ENCODE measurements at places on chromosomes 1 and 21.

GRCh38 chr21:25887166-25887565 is 152.4 kb downstream of the GABPA start:
- DNase-seq: no peak

GRCh38 chr1:64137412-64137803 is 66.0 kb upstream of the UBE2U start:
- no peak for DNase-seq

DNA sequence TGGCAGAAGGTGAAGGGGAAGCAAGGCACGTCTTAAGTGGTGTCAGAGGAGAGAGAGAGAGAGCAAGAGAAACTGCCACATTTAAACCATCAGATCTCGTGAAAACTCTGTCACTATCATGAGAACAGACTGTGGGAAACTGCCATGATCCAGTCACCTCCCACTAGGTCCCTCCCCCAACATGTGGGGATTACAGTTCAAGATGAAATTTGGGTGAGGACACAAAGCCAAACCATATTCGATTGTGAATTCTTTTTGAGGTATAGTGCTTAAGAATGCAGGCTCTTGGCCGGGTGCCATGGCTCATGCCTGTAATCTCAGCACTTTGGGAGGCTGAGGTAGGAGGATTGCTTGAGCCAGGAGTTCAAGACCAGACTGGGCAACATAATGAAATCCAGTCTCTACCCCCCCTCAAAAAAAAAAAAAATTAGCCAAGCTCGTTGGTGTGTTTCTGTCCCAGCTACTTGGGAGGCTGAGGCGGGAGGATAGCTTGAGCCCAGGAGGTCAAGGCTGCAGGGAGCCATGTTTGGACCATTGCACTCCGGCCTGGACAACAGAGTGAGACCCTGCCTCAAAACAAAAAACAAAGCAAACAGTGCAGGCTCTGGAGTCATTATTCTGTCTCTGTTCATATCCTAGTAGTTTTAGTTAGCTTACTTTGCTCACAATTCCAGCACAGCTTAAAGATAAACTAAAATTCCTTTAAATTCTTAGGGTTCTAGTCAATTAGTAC is 6.0 kb downstream of the ZCCHC17 start:
- no peak for DNase-seq

GRCh38 chr1:7457811-7458210 is 313.3 kb upstream of the VAMP3 start:
- no peak for DNase-seq

- no peak for DNase-seq
Observed at GRCh38 chr1:221706876-221707582, 34.9 kb downstream of the DUSP10 start.

GRCh38 chr1:62294261-62294660 is 25.0 kb downstream of the KANK4 start:
- DNase-seq: peak; percentile 34

GRCh38 chr1:200328379-200328778 is 81.5 kb downstream of the ZNF281 start:
- no peak for DNase-seq

DNA sequence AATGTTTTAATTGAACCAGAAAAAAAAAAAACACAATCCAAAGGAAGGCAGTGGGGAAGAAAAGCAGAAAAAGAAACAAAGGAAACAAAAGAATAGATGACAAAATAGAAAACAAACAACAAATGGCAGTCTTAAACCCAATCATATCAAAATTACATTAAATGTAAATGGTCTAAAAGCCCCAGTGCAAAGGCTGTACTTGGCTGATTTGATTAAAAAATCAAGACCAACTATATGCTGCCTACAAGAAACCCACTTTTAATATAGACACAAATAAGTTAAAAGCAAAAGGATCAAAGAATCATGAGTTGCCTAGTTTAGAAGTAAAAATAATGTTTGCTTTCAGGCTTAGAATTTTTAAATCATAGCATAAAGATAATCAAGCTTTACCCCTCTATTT is 19.8 kb upstream of the C1orf115 start:
- no peak for DNase-seq

- DNase-seq: no peak
Observed at GRCh38 chr1:242209063-242209462, 210.2 kb upstream of the MAP1LC3C start.

- DNase-seq: no peak
Observed at GRCh38 chr1:224380003-224380402, 23.3 kb downstream of the CNIH4 start.

GRCh38 chr1:226044514-226045101 is 17.9 kb upstream of the H3-3A start:
- DNase-seq: no peak

GRCh38 chr1:202031796-202032195 is 21.4 kb downstream of the ELF3 start:
- DNase-seq: no peak

- no peak for DNase-seq
Observed at GRCh38 chr1:5921671-5922070, 70.6 kb downstream of the NPHP4 start.

DNA sequence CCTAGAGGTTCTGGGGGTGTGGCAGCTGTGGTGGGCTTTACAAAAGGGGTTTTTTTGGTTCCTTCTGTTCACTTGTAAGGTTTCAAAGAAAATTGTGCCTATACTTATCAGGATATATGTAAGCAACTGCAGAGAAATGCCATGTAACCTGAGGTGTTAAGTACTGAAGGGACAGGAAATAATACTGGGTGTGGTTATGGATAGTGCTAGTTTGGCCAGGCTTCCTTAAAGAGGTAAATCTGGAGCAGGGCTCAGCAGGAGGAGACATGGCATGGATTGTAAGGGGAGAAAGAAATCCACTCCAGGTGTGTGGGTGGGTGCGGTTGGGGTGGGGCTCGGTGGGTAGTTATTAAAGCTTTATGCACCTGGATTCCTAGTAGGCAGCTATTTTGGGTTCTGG is 28.3 kb downstream of the KIRREL1 start:
- no peak for DNase-seq

GRCh38 chr1:24769656-24770651 is 24.7 kb downstream of the CLIC4 start:
- peak; percentile 69 for DNase-seq

DNA sequence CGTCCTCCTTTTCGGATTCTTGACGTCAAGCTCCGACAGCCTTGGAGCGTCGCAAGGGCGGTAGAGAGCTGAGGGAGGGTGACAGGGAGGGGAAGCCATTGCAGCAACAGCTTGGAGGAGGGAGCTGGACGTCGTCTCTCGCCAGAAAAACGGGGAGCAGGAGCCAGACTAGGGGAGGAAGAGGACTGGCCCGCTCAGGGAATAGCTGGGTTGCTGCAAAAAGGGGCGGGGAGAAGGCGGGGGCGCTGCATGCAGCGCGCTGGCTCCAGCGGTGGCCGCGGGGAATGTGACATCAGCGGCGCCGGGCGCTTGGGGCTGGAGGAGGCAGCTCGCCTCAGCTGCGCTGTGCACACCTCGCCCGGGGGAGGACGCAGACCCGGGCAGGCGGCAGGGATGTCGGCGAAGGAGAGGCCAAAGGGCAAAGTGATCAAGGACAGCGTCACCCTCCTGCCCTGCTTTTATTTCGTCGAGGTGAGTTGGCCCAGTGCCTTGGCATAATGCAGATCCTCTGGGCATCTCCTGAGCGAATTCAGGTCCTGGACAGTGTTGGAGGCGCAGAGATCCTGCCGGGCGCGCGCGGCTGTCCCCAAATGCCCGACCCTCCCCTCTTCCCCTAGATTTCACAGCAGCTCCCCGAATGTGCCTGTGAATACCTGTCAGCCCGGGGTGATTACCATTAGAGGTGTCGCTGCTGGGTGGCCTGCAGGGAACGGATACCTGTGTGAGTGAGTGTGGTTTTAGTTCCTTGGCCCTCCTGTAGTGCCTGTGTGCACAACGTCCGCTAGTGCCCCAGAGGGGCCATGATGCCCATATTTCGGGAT is at the start of gene PLPPR4:
Gene PLPPR4, plus strand, starts transcription at position 292 of the 821 bp plus-strand sequence. Its CDS starts 102 bp downstream, at position 394.
- peak; percentile 5 for DNase-seq

DNA sequence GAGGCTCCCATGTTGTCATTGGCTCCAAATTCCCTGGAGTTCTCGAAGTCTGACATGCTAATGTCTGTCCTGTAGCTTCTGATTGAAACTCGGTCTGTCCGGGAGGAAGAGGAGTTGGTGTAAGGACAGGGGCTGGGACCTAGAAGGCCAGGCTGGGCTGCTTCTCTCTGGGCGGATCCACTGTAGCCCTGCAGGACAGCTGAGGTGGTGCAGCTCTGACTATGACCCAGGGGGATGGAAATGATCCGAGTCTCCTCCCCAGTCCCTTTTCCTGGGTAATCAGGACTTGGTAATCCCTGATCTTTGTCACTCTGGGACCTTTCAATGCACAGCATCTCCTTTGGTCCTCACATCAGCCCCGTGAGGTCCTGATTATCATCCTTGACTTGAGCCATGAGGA is 10.0 kb upstream of the FCMR start:
- DNase-seq: no peak

GRCh38 chr1:87091425-87091824 is 177.0 kb downstream of the HS2ST1 start:
- no peak for DNase-seq

- no peak for DNase-seq
Observed at GRCh38 chr1:8666389-8667167, 150.9 kb downstream of the RERE start.

DNA sequence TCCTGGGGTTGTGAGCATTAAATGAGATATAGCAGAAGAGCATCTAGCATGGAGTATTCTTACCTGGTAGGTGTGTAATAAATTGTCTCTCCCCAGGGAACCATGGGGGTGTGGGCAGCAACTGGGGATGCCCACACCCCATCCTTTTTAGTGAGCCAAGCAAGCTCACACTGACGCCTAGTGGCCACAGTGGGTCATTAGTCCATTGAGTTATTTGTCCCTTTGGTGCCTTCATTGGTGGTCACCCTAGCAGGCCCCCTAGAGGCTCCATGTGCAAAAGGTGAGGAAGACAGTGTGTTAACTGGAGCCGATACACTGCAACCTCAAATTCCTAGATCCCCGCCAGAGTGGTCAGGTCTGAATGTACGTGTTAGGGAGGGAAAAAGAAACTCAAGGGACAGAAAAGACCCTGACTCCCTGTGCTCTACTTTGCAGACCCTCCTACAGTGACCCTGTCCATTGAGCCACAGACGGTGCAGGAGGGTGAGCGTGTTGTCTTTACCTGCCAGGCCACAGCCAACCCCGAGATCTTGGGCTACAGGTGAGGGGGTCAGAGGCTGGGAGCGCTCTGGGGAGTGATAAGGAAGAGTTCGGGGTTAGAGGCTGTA is 93.3 kb upstream of the CD1D start:
- DNase-seq: peak; percentile 73

GRCh38 chr1:107894605-107895004 is 70.4 kb downstream of the VAV3 start:
- no peak for DNase-seq

DNA sequence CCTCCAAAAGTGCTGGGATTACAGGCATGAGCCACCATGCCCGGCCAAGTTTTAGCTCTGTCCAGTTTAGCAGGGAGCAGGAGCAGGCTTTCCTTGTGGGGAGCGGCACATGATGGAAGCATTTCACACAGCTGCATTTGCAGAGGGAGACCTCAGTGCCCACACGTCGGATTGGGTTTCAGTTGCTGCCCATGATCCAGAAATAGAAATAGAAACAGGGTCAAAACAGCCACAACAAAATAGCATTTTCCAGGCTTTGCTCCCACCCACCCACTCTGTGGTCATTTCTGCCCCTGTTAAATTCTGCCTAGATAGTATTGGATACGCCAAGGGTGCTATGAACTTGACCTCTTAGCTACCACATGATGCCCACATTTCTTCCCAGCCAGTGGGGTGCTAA is 128.4 kb downstream of the CNIH3 start:
- DNase-seq: no peak

GRCh38 chr1:145747398-145748247 is 28.3 kb downstream of the CD160 start:
- no peak for DNase-seq
